ENCODE measurements at places on chromosomes 7 and 10.

- no peak for DNase-seq
Observed at GRCh38 chr10:86785037-86785436, 28.6 kb downstream of the BMPR1A start.

DNA sequence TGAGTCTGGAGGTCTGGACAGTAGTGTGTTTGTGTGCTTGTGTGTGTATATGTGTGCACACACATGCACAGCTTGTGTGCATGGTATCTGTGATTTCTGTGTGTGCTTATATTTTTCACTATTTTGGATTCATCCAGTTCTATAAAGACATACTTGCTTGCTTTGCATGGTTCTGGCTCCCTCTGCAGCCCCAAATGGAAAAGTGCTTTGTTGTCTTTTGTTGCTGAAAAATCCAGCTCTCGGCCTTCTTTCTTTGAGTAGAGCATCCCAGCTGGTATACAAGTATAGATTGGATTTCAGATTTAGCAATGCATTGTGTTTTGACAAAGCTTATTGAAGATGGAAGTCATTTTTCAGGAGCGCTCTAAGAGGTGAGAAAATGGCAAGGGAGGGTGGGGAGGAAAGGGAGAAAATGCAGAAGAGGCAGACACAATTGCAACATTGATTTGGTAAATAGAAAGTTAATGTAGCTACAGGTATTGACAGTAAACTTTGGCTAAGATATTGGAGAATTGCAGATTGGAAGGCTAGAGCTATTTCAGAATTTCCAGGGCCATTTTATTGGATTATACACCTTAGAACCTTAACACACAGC lies 333.9 kb downstream of the AUTS2 start:
- DNase-seq = peak; percentile 57

DNA sequence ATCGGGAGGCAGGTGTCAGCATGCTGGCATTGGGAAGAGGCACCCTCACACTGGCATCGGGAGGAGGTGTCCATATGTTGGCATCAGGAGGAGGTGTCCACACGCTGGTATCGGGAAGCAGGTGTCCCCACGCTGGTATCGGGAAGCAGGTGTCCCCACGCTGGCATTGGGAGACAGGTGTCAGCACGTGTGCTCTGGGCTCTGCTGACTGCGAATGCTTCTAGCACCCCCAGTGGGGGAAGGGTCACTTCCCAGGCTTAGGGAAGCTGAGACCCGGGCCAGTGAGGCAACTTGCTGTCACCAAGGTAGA lies 92.5 kb upstream of the IKZF1 start:
- no peak for DNase-seq

DNA sequence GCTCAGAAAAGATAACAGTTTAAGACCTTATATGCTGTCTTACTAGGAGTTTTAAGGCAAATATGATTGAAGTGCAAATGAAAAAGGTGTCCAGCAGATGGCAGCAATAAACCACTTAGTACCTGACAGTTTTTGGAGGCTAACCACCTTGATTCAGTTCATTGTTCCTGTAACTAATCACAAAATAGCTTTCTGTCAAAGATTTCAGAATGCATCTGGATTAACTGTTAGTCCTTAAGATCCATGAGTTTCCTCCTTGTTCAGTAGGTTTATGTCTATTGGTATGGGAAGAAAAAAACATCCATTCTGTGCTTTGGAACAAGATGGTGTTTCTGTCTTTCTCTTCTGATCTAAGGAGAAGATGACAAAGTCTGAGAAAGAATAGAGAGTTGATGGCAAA lies 46.6 kb downstream of the CCSER2 start:
- DNase-seq = peak; percentile 59

DNA sequence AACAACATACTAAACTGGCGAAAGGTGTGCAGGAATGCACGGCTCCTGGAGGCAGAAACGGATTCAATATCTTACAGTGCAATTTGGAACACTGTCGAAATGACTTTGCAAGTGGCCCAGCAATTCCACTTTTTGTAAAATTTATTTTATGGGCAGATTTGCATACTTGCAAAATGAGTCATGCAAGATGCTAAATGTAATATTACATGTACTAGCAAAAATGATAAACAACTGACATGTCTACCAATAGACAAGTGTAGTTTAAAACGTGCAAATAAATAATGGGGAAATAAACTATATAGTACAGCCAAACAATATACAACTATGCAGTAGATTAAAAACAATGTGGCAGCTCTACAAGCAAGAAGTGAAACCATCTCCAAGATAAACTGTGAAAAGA lies 97.7 kb downstream of the ARHGAP12 start:
- DNase-seq = no peak

DNA sequence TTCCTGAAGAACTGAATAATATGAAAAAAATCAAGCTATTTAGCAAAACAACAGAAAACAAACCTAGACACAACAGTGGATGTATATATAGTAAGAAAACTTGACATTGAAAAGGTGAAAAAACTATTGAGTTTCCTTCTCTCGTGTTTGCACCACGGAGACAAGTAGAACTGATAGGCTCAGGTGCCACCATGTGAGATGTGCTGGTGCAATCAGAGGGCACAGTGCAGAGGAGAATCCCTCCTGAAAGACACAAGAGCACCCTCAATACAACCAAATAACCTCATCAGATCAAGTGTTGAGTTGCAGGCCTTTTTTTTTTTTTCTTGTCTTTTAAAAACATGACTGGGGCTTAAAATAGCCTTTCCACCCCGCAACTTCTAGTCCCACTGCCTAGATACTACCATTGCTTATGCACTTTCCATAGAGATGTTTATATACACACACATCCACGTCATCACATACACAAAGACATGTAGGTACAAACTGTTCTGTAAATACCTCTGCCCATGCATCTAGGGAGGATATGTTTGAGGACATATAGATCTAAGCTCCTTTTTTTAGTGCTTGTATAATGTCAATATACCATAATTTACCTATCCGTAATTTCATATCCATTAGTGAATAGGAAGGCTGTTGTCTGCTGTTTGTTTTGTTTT lies 54.1 kb downstream of the UBE2H start:
- DNase-seq = no peak

GRCh38 chr10:44393051-44393630 lies 8.2 kb upstream of the CXCL12 start:
- no peak for DNase-seq

GRCh38 chr7:8932751-8933150 lies 499.3 kb downstream of the NXPH1 start:
- no peak for DNase-seq

- no peak for DNase-seq
Observed at GRCh38 chr10:42618424-42618823, 19.9 kb downstream of the ZNF33B start.

GRCh38 chr7:20264623-20265022 lies 47.4 kb upstream of the MACC1 start:
- no peak for DNase-seq

DNA sequence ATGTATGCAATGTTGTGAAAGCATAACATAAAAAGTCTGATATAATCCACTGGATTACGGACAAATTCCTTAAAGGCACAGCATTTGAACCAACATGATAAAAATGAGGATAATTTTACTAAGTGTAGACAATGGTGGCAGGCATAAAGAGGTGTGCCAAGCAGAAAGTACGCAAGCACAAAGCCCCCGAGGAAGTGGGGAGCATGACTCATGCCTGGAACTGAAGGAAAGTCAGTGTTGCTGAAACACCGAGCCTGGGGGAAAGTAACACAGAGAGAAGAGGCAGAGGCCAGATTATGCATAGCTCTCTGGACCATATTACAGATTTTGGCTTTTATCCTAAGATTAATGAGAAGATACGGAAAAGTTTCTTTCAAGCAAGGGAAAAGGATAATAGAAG lies 490.0 kb upstream of the PHF14 start:
- DNase-seq = no peak

DNA sequence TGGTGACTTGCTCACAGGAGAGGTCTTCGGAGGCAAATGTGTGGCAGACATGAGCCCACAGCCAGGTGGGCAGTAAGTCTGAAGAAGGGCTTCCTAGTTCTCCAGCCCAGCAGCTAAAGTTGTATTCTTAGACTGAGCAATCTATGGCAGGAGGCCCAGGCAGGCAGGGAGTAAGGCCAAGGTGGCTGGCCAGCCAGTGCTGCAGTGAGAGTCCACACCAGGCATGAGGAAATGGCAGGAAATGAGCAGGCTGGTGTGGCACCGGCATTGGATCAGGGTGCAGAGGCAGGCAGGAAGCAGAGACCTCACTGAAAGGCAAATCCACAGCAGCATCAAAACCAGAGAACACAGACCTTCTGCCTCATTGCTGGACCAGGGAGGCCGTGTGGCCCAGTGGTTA lies 84.6 kb upstream of the PDE1C start:
- no peak for DNase-seq
